Mammary epithelial cell (primary cell): ENCODE measurements at places on chromosomes 12 and 14. TPM values are rescaled to one million over a fixed set of nuclear protein-coding genes. Genes with fewer than 3 reads are reported as not detected.

DNA sequence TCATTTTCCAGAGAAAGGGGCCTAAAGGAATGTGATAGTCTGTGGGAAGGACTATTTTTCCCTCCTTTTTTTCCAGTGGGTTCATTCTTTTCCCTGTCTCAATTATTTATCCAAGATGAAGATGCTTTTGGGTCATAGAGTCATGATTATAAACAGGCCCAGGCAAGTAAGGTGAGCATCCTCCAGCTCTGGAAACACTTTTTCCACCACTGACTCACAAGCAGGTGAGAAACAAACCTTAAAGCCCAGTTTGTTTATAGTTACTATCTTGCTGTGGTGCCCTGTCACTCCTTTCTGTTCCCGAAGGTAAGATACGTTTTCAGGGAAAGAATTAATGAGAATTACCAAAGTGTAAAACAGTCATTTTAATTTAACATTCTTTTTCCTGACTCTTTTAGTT lies 107.7 kb upstream of the IFNG-AS1 start:
- peak; percentile 81 for DNase-seq

- no peak for DNase-seq
These were observed 243.5 kb downstream of the BCL11B start for GRCh38 chr14:99028521-99028920.

DNA sequence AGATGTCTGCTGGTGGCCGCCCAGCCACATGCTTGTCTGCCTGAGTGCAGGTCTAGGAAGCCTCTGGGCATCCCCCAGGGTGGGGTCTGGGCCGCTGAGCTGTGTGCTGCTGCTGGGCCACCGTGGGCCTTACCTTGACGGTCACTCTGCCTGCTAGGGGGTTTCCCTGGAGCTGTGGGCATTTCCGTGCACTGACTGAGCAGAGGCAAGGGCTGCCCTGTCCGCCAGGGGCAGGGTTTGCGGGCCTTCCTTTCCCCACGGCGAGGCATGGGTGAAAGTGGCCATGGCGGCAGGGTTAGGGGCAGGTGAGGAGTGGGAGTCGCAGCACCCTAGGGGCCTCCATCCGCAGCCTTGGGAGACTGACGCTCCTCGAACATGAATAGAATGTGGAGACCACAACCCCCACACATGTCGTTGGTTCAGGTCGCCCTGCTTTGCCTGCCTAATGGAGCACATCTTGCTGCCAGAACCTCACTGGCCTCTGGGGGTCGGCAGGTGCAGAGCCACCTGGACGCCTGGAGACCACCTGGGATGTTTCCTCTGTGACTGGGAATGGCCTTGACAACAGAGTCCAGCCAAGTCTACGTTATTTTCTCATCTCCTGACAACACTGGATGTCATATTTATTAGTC lies 2.5 kb downstream of the ZBTB42 start:
- DNase-seq = no peak

- DNase-seq = no peak
These were observed 3.1 kb downstream of the FAM222A start for GRCh38 chr12:109716512-109717389.

- DNase-seq = no peak
These were observed 87.4 kb downstream of the NAV3 start for GRCh38 chr12:77918046-77918445.

GRCh38 chr12:109737631-109738030 lies 24.0 kb downstream of the FAM222A start:
- DNase-seq = no peak

The ZDHHC22 gene
- not detected for total RNA-seq

DNA sequence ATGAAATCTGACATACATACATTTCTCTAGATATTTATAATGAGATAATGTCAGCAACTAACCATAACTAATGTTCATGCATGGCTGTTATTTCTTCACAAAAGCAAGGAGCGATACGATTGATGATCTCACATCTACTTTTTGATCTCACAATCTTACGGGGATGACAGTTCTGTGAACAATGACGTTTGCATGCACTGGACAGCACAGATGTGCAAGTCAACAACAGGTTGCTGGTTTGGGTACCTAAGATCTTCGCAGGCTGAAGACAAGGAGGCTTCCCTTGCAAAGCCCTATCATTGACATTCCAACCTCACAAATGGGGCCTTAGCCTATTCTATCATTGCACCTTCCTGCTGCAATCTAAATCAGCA lies 53.6 kb downstream of the C12orf42 start:
- no peak for DNase-seq

DNA sequence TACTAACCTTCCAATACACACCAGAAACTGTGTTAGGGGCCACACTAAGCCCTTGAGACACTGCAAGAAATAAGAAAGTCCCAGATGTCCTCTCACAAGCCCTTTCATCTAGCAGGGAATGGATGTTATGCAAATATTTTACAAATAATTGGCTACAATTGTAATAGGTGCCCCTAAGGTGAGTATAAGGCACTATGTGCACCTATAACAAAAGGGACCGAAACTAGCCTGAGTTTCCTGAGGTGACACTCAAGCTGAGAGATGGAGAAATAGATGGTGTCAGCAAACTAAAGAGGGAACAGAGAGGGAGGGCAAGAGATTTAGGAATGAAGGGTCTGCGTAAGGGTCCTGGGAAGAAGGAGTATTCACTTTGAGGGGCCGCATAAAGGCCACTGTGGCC lies 212.6 kb downstream of the TTC8 start:
- no peak for DNase-seq
